ENCODE measurements at places on chromosomes 7 and 10.

GRCh38 chr10:77524281-77524711 is 113.3 kb downstream of the KCNMA1 start:
- peak; percentile 92 for DNase-seq

- no peak for DNase-seq
Observed at GRCh38 chr10:105577865-105578607, 936.9 kb downstream of the SORCS3 start.

GRCh38 chr7:36945612-36946400 is 221.5 kb upstream of the AOAH start:
- no peak for DNase-seq

- no peak for DNase-seq
Observed at GRCh38 chr7:85010306-85010705, 176.6 kb downstream of the SEMA3D start.

DNA sequence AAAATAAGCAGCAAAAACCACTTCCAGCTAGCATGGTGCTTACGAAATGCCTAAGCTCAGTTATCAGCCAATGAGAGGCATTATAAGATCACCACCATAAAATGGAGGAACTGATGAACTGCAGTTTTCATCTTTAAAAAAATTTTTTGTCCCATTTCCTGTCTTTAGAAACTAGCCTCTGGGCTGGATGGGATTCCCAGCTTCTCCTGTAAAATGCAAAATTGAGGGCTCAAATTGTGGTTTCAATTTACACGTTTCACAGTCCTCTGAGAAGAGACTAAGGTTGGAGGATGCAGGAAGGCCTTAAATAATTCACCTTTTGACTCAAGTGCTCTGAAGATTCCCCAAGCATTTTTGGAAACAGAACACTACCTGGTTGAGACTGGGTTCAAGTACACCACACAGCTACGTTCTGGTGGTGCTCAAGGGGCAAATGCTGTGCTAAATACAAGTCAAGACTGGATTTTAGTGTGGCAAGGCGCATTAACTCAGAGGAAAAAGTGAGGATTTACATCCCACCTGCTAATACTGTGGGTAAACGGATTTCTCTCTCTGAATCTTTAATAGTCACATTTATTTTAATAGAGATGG is 951 bp downstream of the ZNF25 start:
- DNase-seq: no peak

DNA sequence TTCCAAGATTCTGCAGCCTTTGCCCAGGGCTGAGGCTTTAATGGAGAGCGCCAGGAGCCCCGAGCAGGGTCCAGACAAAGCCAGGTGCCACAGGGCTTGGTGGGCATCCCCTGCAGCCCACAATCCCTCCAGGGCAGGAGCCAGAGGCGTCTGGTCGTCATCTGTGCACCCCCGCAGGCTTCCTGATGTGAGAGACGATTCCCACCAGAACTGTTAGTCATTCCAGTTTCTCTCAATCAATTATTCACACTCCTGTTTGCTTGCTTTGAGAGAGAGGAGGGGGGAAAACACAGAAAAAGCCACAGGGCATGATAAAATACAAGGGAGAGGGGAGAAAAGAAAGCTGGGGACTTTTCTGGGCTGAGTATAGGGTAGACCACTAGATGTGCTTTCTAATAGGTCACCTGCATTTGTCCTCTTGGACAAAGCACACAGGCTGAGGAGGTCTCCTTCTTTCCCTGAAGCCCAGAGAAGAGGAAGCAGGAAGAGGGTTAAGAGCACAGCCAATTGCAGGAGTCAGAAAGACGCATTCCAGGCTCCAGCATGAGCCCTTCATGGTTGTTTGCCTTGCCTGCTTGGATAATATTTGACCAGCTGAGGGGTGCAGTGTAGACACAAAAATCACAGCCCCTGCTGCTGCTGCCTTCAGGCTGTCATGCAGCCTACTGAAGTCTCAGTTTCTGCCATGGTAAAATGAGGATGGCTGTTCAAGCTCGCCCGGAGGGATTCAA is 194.4 kb downstream of the PLXNA4 start:
- no peak for DNase-seq

DNA sequence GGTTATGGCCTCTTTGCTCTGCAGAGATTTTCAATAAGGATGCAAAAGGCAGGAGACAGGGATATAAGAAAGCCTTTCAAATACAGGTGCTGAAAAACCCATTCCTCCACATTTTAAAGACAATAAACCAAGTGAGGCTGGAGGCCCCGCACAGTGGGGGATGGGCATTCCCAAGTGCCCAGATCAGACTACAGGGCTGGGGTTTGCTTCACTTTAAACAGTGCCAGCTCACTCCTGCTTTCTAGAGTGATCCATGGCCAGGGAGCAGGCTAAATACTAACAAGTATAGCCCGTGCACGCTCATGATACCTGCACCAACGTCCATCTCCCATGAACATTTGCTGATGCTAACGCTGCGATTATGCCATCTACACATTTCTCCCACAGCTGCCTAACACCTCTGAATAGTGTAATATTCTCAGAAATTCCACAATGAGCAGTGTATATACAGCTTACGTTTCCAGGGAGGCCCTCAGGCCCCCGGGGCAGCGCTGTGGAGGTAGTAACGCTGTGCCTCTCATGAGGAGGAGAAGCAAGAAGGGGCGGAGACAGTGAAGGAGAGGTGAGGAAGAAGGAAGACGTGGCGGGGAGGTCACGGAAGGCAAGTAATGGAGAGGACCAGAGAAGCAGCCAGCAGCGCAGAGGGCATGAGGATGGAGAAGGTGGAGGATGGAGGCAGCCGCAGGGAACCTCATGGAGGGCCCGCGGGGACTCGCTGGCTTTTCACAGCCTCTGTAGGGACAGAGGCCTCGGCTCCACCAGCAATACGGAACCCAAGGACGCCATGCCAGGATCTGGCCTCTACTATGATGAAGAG is 141.7 kb downstream of the USP6NL start:
- no peak for DNase-seq

Measured in AG04449 (cell line).